Activated naive CD4-positive, alpha-beta T cell treated with anti-CD3 and anti-CD28 coated beads for 36 hours (primary cell): ENCODE measurements at places on chromosomes 7 and 10.
A peak's percentile ranks its signal among the peaks of the same experiment; 100 is the strongest.

DNA sequence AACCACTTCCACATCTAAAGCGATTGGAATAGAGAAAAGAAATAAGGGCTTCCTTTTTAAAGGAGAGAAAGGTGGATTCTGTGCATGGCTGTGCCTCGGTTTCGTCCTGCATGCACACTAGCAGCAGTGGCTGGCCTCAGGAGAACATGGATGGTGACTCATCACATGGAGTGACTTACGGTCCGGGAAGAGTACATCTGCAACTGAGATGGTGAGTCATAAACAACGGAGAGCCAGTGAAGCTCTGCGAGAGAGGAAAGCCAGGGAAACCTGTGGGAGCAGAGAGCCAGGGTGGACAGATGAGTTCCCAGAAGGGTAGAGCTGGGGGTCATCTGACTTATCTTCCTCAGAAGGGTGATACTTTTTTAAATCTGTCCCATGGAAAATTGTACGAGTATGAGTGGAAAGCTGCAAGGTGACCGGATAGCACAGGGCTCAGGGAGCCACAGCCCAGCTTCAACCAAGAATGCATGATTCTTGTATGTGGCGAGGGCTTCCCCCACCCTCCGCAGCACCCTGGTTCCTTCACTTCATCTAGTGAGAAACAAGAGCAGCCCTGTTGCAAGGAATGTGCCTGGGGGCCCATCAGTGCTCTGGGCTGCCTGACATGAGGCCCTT lies 259.1 kb downstream of the KLF6 start:
- no peaks in the 10 kb centered on the region for H3K4me1 ChIP-seq
- DNase-seq = no peak
- no peaks in the 10 kb centered on the region for H3K36me3 ChIP-seq
- H3K27me3 ChIP-seq = peaks cover 5% of the 10 kb centered on the region

DNA sequence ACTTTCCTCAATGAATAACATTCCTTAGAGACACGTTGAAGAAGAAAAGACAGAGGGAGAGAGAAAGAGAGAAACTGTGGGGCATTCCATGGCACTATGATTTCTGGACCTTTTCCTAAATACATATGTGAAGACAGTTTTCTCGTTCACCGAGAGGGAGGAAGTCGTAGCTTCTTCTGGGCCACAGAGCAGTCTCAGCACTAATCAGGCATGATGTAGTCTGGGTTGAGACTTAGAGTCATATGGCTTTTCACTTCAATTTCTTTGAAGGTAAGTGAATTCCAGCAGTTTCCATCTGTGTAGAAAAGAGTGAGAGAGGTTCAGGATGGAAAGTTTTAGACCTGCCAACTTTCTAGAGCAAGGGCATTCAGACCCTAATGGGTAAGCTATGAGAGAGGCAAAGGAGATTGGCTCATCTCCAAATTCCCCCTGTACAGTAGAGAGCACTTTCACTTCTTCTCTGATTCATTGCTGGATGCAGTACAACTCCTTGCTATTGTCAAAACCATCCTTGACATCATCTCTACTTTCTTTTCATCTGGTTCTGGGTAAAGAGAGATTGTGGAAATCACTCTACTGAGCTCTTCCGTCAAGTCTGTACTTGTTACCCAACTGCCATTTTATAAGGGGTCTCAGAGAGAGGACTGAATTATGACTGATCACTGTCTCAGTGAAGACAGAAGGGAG lies 31.5 kb upstream of the OR9A4 start:
- H3K36me3 ChIP-seq = no peaks in the 10 kb centered on the region
- peaks cover 9% of the 10 kb centered on the region for H3K27me3 ChIP-seq
- DNase-seq = no peak

GRCh38 chr7:45027774-45028114 lies 27.7 kb downstream of the CCM2 start:
- H3K27me3 ChIP-seq = no peaks in the 10 kb centered on the region
- peaks cover 80% of the 10 kb centered on the region for H3K4me1 ChIP-seq
- peak overlapping the region; percentile 65 for H3K4me3 ChIP-seq
- peaks cover 43% of the 10 kb centered on the region for H3K36me3 ChIP-seq
- peak overlapping the region; percentile 82 for H3K27ac ChIP-seq

DNA sequence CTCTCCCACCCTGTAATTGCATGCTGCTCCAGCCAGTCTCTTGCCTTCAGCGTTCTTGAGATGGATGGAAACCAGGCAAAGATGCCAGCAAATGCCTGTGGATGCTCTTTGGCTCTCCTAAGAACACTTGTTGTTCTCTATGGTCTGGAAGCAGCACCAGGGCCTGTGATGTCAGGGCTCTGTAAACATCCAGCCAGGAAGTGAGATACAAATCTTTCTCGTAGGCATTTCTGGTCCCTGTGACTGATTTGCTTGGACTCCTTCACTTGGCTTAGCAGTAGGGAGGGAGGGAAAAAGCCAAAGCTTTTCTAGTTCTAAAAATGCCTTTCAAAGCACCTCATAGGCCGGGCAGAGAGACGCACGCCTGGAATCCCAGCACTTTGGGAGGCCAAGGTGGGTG lies 201.3 kb downstream of the REEP3 start:
- H3K27ac ChIP-seq = no peak overlapping the region
- no peaks in the 10 kb centered on the region for H3K36me3 ChIP-seq
- no peak for DNase-seq
- peaks cover 7% of the 10 kb centered on the region for H3K4me1 ChIP-seq
- H3K27me3 ChIP-seq = peaks cover 18% of the 10 kb centered on the region
